ENCODE measurements at places on chromosomes 2 and 18.
A peak's percentile ranks its signal among the peaks of the same experiment; 100 is the strongest.

DNA sequence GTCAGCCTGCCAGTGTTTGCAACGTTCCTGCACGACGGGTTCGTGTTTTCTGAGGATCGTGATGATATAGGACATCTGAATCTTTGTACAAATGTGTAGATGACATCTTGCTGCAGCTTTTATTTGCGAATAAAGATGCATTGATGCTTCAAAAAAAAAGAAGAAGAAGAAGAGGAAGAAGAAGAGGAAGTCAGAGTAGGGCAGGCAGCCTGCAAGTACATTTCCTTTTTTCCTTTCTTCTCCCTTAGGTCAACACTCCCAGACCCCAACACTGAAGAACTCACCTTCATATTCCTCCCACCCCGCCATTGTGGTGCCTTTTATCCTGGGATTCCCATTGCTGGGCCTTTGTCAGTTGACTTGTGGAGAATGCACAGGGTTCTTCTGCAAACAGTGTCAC lies 91.5 kb downstream of the FHOD3 start:
- no peaks in the 10 kb centered on the region for H3K36me3 ChIP-seq
- no peaks in the 10 kb centered on the region for H3K27me3 ChIP-seq
- no peak for DNase-seq
- H3K4me3 ChIP-seq: no peak overlapping the region

DNA sequence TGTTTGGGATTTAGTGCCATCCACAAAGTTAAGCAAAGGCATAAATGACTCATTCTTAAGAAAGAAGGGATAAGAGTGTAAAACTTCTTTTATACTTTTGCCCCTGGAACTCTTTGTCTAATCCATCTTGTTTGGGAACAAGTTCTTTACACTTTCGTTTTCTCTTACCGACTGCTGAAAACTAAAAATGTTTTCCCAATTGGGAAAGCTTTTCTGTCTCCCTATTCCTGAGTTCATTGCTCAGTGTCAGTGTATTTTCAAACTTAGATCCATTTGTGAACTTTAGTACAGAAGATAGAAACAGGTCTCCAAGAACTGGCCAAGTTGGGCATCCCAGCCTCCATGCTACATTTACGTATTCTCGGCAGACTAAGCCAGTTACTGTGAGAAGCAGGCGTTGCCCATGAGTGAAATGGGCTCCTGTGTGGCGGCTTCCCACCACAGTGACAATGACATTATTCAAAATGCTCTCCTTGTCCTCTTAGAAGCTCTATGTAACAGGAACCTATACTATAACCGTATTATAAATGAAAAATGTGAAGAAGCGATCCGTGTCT lies 51.7 kb downstream of the TGOLN2 start:
- DNase-seq: no peak
- H3K4me3 ChIP-seq: no peak overlapping the region
- peaks cover 17% of the 10 kb centered on the region for H3K27me3 ChIP-seq
- no peaks in the 10 kb centered on the region for H3K4me1 ChIP-seq
- H3K27ac ChIP-seq: no peak overlapping the region

- no peak for DNase-seq
- H3K4me3 ChIP-seq: no peak overlapping the region
- no peaks in the 10 kb centered on the region for H3K36me3 ChIP-seq
- H3K4me1 ChIP-seq: no peaks in the 10 kb centered on the region
Measured at GRCh38 chr18:44128365-44128764, 552.3 kb upstream of the SETBP1 start.

GRCh38 chr18:26555804-26556553 lies 7.6 kb upstream of the KCTD1 start:
- H3K36me3 ChIP-seq: no peaks in the 10 kb centered on the region
- H3K27ac ChIP-seq: no peak overlapping the region
- H3K4me3 ChIP-seq: no peak overlapping the region
- peaks cover 48% of the 10 kb centered on the region for H3K27me3 ChIP-seq
- DNase-seq: no peak

GRCh38 chr2:119008108-119008507 lies 66.1 kb downstream of the MARCO start:
- no peaks in the 10 kb centered on the region for H3K36me3 ChIP-seq
- no peak for DNase-seq
- no peak overlapping the region for H3K4me3 ChIP-seq
- no peaks in the 10 kb centered on the region for H3K4me1 ChIP-seq
- H3K27me3 ChIP-seq: peaks cover 14% of the 10 kb centered on the region

GRCh38 chr18:78518805-78519204 lies 460.8 kb upstream of the SALL3 start:
- no peak for DNase-seq
- H3K4me3 ChIP-seq: no peak overlapping the region
- H3K36me3 ChIP-seq: no peaks in the 10 kb centered on the region
- H3K27ac ChIP-seq: no peak overlapping the region

DNA sequence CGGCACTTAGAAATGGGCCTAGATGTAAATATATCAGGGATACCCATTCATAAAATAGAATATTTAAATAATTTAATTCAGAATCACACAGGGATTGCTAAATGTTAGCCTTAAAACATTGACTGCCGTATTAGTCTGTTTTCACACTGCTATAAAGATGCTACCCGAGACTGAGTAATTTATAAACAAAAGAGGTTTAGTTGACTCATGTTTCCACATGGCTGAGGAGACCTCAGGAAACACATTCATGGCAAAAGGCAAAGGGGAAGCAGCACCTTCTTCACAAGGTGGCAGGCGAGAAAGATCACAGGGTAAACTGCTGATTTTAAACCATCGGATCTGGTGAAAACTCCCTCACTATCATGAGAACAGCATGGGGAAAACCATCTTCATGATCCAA lies 223.6 kb upstream of the GULP1 start:
- H3K27me3 ChIP-seq: no peaks in the 10 kb centered on the region
- no peak overlapping the region for H3K27ac ChIP-seq
- no peaks in the 10 kb centered on the region for H3K4me1 ChIP-seq
- H3K4me3 ChIP-seq: no peak overlapping the region

GRCh38 chr18:22831441-22831904 lies 101.7 kb upstream of the RBBP8 start:
- no peak for DNase-seq
- no peaks in the 10 kb centered on the region for H3K36me3 ChIP-seq

GRCh38 chr2:162926501-162926900 lies 87.9 kb upstream of the KCNH7 start:
- no peaks in the 10 kb centered on the region for H3K27me3 ChIP-seq
- no peak for DNase-seq
- H3K4me1 ChIP-seq: no peaks in the 10 kb centered on the region
- no peaks in the 10 kb centered on the region for H3K36me3 ChIP-seq

DNA sequence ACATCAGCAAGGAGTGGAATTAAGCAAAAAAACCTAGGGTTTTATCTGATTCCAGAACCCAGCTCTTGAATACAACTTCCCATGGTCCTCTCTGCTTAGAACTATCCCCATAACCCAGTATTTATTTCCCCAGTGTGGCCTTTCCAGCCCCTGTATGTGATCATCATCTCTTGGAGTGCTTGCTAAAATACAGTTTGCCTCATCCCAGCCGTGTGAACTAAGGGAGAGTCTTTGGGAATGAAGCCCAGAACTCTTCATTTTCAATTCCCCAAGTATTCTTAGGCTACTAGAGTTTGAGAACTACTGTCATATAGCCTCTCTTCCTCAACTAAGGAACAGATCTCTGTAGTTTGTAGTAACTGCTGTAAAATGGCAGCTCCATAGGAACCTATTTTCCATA lies 173.1 kb downstream of the LCLAT1 start:
- no peaks in the 10 kb centered on the region for H3K27me3 ChIP-seq
- no peak overlapping the region for H3K27ac ChIP-seq
- H3K36me3 ChIP-seq: peaks cover 2% of the 10 kb centered on the region
- DNase-seq: no peak
- no peak overlapping the region for H3K4me3 ChIP-seq
- peaks cover 7% of the 10 kb centered on the region for H3K4me1 ChIP-seq

DNA sequence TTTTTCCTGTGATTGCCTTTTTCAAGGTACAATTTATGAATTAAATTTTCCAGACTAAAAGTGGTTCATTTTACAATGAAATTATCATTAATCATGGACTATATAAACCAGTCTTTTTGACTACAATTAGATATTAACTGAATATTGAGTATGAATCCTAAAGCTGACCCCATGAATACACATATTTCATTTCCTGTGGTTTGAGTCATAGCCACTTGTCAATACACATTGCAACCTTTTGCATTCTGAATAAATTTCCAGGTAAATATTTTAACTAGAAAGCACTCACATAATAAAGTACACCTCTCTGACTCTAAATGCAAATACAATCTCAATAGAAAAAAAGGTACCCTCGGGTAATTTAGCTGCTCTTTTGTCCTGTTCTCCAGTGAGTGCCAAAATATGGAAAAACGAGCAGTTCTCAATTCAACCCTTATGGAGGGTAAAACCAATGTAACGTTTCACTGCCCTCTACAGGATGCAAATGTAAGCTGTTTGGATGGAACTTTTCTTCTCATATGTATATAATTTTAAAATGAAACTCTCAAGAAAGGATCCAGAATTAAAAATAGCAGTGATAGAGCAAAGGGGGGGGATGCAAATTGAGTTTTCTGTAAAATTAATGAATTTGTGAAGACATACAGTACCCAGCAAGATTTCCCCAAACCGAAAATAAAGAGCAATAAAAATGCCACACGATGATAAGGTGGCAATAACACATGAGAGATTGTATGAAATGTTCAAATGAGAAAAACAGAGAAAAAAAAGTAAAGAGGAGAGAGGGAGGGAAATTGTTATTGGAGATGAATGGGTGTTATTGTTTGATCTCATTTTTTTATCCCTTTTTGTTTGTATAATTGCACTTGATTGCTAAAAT lies 1795.7 kb upstream of the PIK3C3 start:
- H3K36me3 ChIP-seq: no peaks in the 10 kb centered on the region
- no peak overlapping the region for H3K27ac ChIP-seq
- DNase-seq: no peak
- H3K4me3 ChIP-seq: no peak overlapping the region

- no peak overlapping the region for H3K27ac ChIP-seq
- H3K36me3 ChIP-seq: no peaks in the 10 kb centered on the region
- no peak overlapping the region for H3K4me3 ChIP-seq
- H3K4me1 ChIP-seq: peaks cover 34% of the 10 kb centered on the region
- no peak for DNase-seq
Measured at GRCh38 chr2:9763356-9764152, 79.7 kb upstream of the TAF1B start.

GRCh38 chr2:171319164-171319810 lies 114.5 kb downstream of the METTL8 start:
- DNase-seq: peak; percentile 81
- H3K4me3 ChIP-seq: peak overlapping the region; percentile 66
- H3K27ac ChIP-seq: peak overlapping the region; percentile 77
- H3K4me1 ChIP-seq: peaks cover 44% of the 10 kb centered on the region

DNA sequence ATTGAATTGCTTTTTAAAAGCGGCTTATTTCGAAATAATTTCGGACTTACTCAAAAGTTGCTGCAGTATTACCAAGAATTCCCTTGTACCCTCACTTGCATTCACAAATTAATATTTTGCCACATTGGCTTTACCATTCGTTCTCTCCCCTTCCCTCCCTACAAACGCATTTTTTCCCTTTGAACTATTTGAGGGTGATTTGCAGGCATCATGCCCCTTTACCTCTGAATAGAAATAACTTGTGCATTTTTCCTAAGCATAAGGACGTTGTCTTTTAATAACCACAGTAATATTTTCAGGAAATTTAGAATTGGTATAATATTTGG lies 608 bp downstream of the CCDC138 start:
- H3K4me3 ChIP-seq: peak overlapping the region; percentile 88
- H3K36me3 ChIP-seq: peaks cover 27% of the 10 kb centered on the region
- no peak for DNase-seq
- peaks cover 17% of the 10 kb centered on the region for H3K4me1 ChIP-seq

GRCh38 chr2:59046401-59047372 lies 805.6 kb upstream of the FANCL start:
- H3K27ac ChIP-seq: no peak overlapping the region
- no peaks in the 10 kb centered on the region for H3K4me1 ChIP-seq
- no peaks in the 10 kb centered on the region for H3K27me3 ChIP-seq
- H3K4me3 ChIP-seq: no peak overlapping the region

DNA sequence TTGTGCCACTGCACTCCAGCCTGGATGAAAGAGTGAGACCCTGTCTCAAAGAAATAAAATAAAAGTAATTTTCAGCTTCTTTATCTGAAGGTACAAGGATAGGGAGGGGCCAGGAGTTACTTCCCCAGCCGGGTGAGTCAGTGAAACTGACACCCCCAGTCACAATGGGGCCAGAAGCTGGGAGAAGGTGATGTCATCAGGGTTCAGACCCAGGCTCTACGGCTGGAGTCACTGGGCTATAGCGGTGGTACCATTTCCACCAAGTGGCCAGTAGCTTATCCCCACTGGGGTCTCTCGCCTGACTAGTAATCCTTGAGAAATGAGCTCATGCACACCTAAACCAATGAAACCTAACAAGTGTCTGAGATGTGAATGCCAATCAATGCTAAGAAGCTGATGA lies 107.9 kb downstream of the ALPK2 start:
- H3K36me3 ChIP-seq: no peaks in the 10 kb centered on the region
- DNase-seq: peak; percentile 27
- H3K27me3 ChIP-seq: peaks cover 4% of the 10 kb centered on the region
- H3K27ac ChIP-seq: no peak overlapping the region
- H3K4me1 ChIP-seq: no peaks in the 10 kb centered on the region
- H3K4me3 ChIP-seq: no peak overlapping the region

- H3K4me1 ChIP-seq: no peaks in the 10 kb centered on the region
- DNase-seq: no peak
- H3K4me3 ChIP-seq: no peak overlapping the region
- no peak overlapping the region for H3K27ac ChIP-seq
- H3K27me3 ChIP-seq: no peaks in the 10 kb centered on the region
- no peaks in the 10 kb centered on the region for H3K36me3 ChIP-seq
Measured at GRCh38 chr18:23151414-23152099, 16.3 kb downstream of the CABLES1 start.

GRCh38 chr2:212145121-212145520 lies 393.5 kb downstream of the ERBB4 start:
- no peak overlapping the region for H3K27ac ChIP-seq
- no peaks in the 10 kb centered on the region for H3K27me3 ChIP-seq
- no peak for DNase-seq
- H3K4me3 ChIP-seq: no peak overlapping the region
- no peaks in the 10 kb centered on the region for H3K36me3 ChIP-seq

GRCh38 chr2:7378591-7378990 lies 461.4 kb downstream of the RNF144A start:
- peaks cover 10% of the 10 kb centered on the region for H3K27me3 ChIP-seq
- no peak for DNase-seq
- H3K4me1 ChIP-seq: no peaks in the 10 kb centered on the region
- no peaks in the 10 kb centered on the region for H3K36me3 ChIP-seq
- no peak overlapping the region for H3K4me3 ChIP-seq

Data from T-helper 2 cell treated with Interferon-gamma antibody and Interleukin-4, amounts not matched to agents 5 μg/mL and 100 μg/mL, for 36 hours (primary cell).